HuH-7 (cell line): ENCODE measurements at places on chromosomes 2 and 18.

DNA sequence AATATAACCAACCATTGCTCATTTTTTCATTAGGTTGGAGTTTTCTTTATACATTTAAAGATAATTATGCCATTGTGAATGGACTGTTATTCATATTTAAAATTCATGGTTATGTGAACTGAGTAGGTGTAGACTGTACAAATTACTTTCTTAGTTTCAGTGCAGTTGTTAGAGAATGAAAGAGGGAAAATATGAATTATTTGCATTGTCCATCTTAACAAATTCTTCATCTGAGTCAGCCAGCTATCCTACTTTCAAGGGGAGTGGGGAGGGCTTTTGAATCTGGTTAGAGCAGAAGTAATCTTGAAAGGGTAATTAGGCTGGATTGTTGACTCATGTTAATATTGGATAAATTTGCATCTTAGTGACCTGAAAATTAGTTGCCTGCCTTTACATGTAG, 212.0 kb downstream of the MCFD2 start:
- no peak for DNase-seq

DNA sequence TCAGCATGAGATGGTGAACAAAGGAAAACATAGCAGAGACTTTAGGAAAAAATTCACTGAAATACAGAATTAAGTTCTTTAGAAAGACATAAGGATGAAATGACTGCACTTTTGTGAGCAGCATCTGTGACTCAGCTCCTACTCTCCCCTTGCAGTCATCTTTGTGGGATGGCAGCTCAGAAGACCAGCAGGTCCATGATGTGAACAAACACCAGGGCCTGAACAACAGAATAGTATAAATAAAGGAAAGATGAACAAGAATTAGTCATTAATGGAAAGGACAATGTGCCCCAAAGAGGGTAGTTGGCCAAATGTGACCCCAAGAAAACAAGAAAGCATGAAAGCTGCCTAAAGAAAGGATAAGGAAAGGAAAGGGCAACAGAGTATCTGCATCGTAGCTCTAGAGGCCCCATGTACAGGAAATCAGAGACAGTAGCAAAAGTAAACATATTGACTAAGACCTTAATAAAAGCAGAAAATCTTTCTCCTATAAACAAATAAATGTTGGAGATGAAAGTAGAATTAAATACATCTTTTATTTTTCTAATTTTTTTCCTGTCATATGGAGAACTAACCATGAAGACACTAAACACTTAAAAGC, 318.0 kb downstream of the ZEB2 start:
- DNase-seq = no peak

- peak; percentile 86 for DNase-seq
Measured at GRCh38 chr2:101697124-101698013, at the start of gene MAP4K4. TSS of gene MAP4K4 (plus strand) at chr2:101697707. CDS start at chr2:101698081, 374 bp downstream.

DNA sequence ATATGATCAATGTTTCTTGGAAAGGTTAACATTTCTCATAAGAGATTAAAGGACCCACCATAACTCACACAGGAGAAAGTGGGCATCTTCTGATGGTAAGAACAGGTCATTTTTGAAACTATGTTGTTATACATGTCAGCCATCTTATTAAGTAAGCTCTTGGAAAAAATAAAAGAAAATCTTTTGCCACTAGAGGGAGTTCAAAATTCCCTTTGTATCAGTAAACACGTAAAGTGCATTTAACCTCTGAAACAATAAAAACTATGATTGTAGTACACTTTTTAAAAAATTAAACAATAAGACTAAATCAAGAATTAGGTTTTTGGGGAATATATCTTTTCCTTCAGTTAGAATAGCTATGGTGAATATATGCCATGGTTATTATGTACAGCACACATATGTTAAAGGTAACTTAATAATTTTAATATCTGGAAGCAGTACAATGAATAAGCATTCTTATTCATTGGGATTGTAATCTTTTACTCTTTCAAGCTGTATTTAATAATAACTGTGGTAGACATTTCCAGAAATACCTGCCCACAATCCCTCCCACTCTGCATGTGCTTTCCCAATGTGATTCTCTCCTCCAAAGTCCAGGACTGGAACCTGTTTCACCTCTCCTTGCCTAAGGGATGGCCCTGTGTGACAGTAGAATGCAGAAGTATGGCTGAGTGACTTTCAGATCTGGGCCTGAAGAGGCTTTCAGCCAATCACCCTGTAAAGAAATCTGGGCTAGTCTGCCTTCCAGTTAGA, 64.2 kb downstream of the RBMS1 start:
- DNase-seq = no peak
